ENCODE measurements at places on chromosomes 2 and 18.

GRCh38 chr18:11256251-11256650 lies 106.9 kb upstream of the PIEZO2 start:
- no peak for DNase-seq

DNA sequence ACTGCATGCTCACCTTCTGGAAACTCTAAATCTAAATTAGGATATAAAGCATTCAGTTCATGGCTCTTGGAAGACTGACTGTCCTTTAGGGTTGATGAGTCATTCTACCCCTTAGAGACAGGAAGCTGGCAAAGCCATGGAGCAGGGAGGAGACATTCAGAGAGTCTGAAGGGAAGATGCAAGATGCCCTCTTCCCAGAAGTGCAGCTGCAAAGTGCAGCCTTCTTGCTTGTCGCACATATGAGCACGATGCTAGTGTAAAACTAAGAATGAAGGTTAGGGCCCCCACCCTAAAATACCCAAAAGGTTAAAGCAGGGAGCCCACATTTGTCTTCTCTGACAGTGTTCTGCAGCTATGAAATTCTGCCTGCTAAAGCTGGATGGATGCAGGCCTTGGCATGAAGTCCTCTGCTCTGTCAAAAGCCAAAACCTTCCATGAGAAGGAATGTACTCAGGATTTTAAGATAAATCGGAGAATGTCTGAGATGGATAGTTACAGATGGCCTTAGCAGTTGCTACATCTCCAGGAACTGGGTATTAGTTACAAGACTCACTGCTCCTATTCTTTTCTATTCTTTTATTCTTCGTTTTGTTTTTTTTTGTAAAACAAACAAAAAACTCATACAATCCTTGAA lies 89.7 kb downstream of the POLE4 start:
- no peak for DNase-seq

- DNase-seq: no peak
Measured at GRCh38 chr2:68391869-68392268, 26.8 kb downstream of the PLEK start.

DNA sequence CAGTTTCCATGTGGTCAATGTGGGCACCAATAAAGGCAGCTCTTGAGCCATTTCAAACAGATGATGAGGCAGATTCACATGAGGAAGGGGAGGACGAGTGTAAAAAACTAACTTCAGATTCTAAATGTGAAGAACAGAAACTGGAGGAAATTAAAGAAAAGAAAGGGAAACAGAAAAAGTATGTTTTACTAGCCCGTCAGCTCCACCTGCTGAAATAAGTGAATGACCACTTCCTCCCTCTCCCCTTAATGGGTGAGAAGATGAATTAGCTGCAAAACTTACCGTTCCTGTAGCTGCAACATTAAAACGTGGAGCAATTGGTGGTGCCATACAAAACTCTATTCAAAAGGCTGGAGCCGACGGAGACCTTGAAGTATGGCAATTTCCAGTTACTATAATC lies 203.5 kb downstream of the UXS1 start:
- DNase-seq: no peak

DNA sequence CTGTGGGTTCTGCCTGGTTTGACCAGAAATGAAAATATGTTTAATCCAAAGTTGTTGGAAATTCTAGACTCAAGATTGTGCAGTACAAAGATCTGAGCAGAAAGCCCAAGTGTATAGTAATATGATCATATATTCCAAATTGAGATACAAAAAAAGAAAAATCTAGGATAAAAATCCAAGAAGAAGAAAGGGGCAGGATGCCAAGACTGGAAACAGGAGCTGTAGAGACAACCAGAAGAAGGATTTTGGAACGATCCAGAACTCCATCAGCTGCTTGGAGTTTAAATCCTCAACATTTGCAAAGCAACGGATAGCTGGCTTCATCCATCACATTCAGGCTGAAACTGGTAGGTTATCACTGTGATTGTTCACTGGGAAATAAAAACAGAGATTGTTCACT lies 333.6 kb upstream of the UBE2E3 start:
- DNase-seq: no peak

DNA sequence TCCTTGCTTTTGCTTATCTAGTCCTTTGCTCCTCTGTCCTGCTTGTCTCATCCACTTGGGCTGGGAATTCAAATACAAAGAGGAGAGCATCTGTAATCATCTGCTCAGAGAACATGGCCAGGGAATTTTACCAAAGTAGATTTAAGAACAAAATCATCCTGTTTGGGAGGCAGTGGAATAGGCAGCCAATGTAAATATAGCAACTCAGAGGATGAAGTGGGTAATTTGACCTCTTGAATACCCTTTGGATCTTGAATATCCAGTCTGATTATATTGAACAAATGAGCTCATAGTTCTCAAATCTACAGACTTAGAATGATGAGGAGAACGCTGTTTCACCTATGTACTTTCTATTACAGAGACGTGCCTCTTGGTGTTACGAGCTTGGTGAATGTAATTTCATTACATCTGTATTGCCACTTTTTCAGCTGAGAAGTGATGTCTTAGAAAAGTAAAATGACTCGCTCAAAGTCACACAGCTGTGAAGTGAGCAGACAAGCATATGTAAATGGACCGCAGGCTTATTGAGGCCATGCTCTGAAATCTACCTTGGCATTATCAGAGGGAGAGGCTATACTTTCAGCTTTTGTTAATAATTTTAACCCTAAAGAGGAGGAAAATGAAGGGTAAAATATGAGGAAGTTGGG lies 266.3 kb downstream of the MTX2 start:
- DNase-seq: no peak

DNA sequence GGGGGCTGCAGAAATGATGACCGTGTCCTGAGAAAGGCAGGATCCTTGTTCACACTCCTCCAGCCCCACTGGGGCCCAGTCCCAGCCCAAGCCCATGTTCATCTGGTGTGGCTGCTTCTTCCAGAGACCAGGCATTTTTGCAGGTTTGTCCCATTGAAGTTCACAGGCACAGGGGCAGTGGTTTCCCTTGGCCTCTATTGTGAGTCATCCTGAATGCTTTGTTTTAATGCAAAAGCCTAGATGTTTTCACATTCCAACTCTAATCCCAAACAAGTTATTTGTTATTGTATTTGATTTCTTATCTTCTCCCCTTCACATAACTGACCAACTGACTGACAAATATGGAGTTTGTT lies 426.4 kb upstream of the ID2 start:
- no peak for DNase-seq
